ENCODE measurements at places on chromosomes 2 and 18.

DNA sequence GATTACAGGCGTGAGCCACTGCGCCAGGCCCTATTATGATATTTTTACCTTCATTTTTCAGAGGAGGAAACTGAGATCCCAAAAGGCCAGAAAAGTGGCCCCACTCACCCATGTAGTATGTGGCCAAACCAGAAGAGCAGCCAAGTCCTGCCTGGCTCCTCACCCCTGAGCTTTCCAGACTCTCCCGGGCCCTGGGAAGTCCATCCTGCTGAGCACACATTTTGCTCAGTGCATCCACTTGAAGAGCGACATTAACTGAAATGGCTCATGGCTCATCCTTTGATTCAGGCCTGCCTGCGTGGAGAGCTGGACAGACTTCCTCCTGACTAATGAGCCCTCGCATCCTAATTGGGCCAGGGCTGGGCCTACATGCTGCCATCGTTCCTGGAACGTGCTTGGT is 9.5 kb upstream of the NGEF start:
- no peak for DNase-seq

- DNase-seq: no peak
Observed at GRCh38 chr2:65985986-65986385, 448.9 kb upstream of the MEIS1 start.

- DNase-seq: no peak
Observed at GRCh38 chr2:241473399-241473798, 35.0 kb downstream of the STK25 start.

DNA sequence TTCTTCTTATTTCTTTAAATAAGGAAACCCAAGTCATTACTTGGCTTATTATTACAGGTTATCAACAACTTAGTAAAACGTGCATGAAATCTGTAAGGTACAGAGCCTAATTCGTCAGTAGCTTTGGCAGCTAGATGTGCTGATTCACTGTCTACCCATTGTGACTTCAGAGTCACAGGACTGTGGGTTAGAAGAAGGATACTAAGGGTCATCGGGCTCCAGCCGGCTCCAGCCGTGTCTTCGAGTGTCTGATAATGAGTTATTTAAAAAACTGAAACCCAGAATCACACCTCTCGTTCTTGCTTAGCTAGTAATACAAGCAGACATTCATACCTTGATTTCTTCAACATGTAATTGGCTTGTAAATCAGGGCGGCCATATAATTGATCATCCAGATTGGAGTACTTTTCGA is 170.5 kb downstream of the FMNL2 start:
- no peak for DNase-seq

DNA sequence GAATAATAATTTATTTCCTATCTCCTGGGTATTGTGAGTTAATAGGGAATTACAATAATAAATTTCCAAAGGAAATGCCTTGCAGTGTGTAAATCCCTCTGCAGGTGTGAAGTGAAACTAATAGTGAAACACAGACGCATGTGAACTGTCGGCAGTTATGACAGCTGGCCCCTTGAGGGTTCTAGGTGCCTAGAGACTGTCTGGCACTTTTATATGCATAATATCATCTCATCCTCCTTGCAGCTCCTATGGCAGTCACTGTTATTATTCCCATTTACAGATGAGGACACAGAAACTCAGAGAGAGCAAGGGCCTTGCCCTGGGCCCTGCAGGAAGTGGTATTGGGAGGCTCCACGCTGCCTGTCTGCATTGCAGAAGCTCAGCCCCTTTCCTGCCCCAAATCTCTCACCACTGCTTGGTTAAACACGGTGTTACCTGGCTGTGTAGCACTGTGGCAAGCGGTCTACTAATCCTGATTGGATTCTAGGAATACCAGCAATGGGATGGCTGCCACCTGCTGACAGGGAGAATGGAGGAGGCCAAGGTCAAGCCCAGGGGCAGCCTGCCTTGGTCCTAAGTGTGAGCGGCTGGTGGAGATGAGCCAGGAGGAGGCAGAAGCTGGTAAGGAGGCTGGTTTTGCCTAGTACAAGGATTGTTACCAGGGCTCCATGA is 32.8 kb upstream of the ACKR3 start:
- DNase-seq: no peak

Measured in HT-29 (cell line).